ENCODE measurements at places on chromosomes 1 and 21.

GRCh38 chr1:170634293-170634692 is 29.6 kb upstream of the PRRX1 start:
- no peak for DNase-seq

DNA sequence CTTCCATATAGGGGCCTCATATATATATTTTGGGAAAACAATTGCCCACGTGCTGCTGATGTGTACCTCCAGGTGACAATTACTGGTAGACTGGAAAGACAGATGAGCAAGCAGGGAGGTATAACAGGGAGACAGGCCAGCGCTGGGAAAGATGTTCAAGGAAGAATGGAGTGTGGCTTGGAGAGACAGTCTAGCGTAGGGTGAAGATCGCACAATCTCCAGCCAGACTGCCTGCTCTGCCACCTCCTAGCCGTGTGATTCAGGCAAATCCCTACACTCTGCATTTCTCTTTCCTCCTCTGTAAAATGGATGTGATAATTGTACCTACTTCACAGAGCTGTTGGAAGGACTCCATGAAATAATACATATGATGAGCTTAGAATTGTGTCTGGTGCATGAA is 66.1 kb downstream of the TMCO4 start:
- no peak for DNase-seq

- no peak for DNase-seq
Measured at GRCh38 chr1:26302733-26303405, 3.6 kb downstream of the UBXN11 start.

DNA sequence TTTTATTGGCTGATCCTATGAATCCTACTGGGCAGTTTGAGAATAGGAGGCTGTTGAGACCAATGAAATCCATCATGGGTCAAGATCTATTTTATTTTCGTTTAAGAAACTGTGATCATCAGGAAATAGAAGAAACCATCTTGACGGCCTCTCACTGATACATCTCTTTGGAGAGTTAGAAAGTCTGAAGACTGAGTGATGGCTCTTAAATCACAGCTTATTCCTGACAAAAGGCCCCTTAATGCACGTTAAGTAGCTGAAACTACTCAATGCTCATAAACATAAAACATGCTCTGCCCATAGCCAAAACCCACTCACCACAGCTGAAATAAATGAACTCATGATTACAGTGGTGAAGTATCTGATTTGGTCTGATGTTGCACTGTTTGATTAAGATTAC is 784.5 kb upstream of the NEGR1 start:
- DNase-seq, result no peak

GRCh38 chr1:157153746-157154145 is 15.6 kb upstream of the ETV3 start:
- no peak for DNase-seq

Data from activated T-helper 9 cell treated with anti-CD3 and anti-CD28 coated beads, Interleukin-2, amount 50 U/mL, for 16 hours (primary cell).